ENCODE measurements at places on chromosomes 4 and X. TPM values are rescaled to one million over a fixed set of nuclear protein-coding genes. Genes with fewer than 3 reads are reported as not detected.
A peak's percentile ranks its signal among the peaks of the same experiment; 100 is the strongest.

- no peak for DNase-seq
Measured at GRCh38 chr4:54224996-54225597, 4.0 kb upstream of the PDGFRA start.

DNA sequence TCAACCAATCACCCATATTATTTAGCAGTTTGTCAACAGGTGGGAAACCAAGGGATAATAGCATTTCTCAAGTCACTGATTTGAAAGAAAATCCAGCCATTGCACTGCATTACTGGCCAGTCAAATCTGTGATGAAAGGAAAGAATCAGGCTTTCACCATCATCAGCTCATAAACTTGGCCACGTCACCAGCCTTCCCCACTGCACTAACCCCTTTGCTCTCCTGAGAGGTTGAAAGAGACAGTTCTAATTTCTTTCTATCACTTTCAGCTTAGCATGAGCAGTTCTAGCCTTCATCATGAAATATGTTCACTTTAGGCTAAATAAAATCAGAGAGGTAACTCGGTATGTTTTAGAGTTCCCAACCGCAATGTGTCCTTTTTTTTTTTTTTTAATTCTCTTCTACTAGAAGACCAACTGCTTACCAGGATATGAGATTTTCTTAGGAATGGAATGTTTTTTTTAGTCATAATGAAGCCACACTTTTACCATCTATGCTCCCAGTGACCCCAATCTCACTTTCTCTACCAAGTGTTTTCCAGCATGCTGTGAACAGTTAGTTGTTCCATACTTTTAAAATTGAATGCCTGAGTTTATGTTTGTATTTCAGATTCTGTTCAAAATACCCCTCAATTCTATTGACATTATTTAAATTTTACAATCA, 55.7 kb upstream of the SLC7A11 start:
- no peak for DNase-seq

The MTNR1A gene
- total RNA-seq = not detected

The ARMCX4 gene
- total RNA-seq = 4.3 TPM

DNA sequence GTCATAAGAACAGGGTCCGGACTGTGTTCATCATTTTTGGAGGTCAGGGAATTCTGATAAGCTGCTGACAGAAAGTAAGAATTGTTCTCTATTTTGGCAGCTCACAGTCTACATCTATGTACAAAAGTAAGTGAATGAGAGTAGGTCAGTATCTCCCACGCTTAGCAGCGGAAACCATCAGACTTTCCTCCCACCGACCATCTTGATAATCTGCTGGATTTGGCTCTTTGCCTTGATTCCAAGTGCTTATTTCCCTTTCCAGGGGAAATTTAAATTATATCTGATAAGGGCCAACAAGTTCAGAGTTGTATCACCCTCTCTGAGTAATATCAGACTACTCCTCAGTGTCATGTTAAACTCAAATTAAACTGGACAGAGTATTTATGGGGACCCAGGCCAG, 118.0 kb downstream of the CAMK2D start:
- no peak for DNase-seq

DNA sequence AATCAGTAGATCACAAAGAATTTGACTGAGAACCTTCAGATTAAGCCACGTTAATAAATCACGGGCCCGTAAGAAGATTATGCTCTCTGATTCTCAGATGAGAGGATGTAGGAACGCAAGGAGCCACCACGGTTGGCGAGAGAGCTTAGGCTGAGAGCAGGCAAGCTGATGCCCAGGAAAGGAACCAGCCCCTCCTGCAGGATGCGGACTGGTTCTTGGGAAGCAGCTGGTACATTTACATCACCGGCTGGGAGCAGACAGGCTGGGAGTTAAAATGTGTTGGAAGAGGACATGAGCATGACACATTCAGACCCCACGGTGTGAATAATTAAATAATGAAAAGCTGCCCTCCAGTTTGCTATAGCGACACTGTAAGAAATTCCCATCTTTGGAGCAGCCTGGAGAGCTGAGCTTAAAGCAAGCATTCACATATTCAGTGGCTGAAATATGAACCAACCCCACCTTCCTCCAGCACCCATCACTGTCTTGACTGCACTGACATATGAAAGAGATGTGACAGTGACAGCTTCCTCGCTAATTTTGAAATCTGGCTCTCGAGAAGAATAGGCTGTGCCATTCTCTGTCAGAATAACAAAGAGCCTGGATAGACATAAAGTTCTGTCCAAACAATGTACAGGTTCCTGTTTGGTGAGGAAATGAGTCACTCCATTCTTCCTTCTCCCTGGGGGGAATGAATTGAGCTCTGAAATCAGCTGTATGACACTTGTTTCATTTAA, 33.1 kb downstream of the LNX1 start:
- no peak for DNase-seq

- no peak for DNase-seq
Measured at GRCh38 chr4:155488691-155489090, 111.9 kb upstream of the MAP9 start.

The KLHL5 gene
- total RNA-seq = 30.4 TPM

DNA sequence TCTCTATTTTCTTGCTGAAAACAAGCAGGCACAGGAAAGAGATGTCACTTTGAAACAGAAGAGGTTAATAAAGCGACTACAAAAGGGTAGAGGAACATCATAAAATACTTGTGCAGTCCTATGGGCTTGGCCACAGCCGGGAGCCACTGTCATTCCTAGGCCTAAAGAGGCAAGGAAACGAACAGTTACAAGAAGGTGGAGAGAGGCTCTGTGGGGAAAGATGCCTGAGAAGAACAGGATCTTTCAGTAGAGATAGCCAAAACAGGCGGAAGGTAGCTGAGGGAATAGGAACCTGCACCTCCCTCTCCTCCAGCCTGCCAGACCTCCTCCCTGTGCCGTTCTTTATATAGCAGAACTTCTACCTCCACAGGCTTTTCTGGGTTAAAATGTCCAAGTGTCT, 57.4 kb upstream of the ARSJ start:
- DNase-seq = no peak

The CLNK gene
- not detected for total RNA-seq

DNA sequence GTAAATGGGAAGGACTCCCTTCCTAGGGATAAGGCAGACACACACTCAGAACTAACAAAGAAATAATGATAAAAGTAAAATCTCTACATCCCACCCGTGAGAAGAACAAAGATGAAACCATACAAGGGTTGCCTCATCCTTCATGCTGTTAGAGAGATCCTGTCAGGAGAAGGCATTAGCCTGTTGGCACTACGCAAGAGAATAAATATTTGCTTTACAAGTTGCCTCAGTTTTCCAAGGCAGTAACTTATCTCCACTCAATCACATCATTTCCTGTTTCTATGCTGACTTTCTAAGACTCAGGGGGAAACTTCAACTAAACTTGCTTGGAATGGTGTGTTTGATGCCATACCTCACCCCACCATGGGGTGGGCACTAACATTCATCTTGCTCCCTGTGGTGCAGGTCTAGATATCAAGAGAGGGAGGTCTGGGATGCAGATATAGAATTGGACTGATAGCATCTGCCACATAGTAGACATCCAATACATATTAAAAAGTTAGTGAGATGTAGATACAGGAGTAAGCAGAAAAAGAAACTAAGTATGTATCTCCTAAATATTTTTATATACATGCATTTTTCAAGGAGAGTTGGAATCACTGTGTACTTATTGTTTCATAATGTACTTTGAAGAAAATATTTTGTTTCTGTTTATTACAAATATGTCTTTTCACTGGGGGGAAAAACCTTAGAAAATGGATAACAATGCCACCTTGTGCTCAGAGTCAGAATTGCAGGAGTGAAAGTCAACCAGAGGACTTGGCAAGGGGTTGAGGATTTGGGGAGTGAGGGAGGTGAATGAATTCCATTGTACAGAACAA, 57.2 kb upstream of the BEX4 start:
- peak; percentile 41 for DNase-seq

DNA sequence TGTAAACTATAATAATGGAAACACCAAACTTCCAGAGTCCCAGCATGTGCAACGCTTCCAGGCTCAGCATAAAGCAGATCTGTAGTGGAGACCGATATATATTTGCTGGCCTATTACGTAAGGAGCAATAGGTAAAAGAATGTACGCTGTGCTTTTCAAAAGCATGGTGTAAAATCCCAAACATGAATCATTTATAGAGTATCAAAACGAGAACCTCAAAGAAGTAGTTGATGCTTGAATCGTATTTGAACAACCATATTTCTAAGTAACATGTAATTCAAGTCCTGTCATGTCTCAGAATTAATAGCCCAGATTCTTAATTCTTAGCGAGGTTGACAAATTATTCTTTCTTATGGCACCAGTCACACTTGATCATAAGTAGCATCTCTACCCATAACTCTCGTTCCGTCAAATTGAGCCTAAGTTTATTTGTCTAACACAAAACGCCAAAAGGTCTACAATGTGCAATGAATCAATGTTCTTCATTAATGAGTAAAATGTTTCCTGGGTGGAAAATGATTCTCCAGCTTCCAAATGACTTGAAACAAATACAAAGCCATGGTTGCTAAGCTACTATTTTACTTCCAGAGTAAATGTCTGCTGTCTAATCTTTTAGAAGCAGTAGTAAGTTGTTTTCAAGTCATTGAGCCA, 811.5 kb upstream of the FRG1 start:
- no peak for DNase-seq

DNA sequence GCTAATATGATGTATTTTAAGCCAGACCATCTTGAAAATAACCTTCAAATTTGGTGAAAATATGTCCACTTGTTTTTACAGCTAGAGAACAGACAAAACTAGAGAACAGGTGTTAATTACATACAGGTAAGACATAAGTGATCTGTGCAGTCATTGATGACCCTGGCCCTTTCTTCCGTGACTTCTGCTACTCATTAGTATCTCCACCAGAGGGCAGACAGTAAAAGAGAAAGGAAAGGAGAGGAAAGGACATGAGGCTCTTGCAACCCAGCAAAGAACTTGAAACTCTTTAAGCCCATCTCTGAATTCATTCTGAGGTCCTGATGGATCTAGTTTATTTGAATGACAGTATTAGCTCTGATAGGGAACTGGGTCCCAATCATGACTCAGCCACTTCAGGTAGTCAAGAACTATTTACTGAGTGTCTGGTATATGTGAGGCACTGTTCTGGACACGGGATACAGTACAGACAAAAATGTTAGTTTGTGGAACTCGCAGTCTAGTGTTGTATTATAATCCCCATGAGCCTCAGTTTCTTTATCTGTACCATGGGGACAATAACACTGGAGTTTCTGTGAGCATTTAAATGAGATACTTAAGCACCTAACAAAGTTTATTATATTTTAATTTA, 121.0 kb upstream of the TEX13D start:
- no peak for DNase-seq

The RNF128 gene
- 39.3 TPM for total RNA-seq

DNA sequence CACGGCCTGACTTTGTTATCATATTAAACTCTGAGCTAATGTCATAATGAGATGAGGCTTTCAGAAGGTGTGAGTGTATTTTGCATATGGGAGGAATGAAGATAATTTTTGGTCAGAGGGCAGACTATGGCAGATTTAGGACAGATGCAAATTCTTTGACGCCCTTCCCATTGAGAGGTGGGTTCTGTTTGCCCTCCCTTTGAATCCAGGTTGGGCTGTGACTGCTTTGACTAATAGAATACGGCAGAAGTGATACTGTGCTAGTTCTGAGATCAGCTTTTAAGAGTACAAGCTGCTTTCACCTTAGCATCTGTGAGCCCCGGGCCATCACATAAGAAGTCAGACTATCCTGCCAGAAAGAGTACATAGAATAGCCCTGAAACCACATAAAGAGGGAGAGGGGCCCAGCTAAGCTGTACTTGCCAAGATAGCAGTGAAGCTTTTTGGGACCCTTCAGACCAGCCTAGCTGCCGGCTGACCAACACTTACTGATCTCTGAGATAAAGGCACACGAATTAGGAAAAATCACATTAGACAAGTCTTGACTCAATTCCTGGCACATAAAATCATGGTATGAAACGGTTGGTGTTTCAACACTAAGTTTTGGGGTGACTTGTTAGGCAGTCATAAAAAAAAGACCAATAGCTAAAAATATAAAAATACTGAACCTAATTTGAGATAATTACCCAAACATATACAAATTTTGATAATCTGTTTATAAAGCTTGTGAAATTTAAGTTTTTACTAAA, 166.7 kb upstream of the SH3RF1 start:
- DNase-seq = no peak

DNA sequence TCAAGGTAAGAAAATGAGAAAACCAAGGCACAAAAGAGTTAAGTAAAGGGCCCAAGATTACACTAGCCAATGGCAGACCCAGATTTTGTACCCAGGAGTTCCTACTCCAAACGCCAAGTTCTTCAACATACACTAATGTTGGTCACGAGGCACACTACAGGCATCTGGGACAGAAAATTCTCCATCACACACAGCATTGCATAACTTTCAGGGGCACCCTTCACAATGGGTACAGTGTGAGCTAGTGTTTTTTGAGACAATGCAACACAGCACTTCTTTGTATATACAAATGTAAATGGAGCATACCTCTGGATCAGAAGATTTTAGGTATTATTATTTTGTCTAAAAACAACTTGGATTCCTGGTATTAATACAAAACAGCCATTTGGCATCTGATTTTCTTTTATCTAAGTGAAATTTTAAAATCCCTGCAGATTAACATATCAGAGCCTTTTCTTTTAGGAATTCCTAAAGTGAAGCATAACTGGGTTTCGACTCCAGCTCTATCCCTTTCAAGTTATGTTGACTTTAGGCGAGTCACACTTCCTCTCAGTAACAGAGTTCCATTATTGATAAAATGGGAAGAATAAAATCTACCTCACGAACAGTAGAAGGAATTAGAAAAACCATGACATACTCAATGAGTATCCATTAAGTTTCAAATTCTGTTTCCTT, 41.1 kb downstream of the ADGRA3 start:
- DNase-seq = no peak

DNA sequence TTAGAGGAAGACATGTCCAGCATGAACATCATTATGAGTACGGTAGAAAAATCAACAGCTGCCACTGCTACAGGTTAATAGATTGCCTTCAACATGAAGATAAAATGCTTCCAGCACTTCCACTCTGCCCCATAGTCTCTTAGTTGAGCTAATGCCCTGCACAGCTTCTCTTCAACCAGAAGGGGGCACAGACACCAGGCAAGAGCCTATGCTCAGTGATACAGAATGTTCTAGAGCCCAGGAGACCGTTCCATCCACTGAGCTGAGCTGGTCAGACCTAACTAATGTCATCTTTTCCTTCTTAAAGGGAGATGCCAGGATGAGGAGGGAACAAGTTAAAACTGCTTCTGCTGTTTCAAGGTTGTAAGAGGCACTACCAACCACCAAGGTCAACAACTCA, 42.2 kb downstream of the SMIM10L2A start:
- no peak for DNase-seq

The HMX1 gene
- total RNA-seq = not detected

GRCh38 chrX:118566359-118566758, 70.7 kb downstream of the DOCK11 start:
- DNase-seq = no peak

DNA sequence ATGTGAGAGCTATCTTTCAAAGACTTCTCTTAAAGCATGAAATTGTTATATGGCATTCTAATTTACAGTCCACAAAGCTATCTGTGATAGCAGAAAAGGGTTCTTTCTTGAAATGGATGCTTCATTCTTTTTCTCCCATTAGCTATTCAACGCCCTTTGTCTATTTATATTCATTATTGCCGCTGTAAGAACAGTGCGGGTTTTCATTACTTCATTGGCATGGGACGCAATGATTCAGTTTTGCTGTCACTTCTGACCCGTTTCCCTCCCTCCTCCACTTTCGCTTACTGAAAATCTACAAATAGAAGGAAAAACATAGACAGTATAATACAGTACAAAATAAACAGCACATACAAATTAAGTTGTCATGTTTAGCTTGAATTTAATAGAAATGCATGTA, 394.6 kb downstream of the PCDH7 start:
- no peak for DNase-seq

GRCh38 chr4:14345356-14345775, 656.9 kb upstream of the CPEB2 start:
- no peak for DNase-seq

Data from left lobe of liver (tissue), 2 donors.